CD4-positive, alpha-beta T cell treated with Interleukin-4 for 4 hours (primary cell): ENCODE measurements at places on chromosomes 7 and 10.
A peak's percentile ranks its signal among the peaks of the same experiment; 100 is the strongest.

DNA sequence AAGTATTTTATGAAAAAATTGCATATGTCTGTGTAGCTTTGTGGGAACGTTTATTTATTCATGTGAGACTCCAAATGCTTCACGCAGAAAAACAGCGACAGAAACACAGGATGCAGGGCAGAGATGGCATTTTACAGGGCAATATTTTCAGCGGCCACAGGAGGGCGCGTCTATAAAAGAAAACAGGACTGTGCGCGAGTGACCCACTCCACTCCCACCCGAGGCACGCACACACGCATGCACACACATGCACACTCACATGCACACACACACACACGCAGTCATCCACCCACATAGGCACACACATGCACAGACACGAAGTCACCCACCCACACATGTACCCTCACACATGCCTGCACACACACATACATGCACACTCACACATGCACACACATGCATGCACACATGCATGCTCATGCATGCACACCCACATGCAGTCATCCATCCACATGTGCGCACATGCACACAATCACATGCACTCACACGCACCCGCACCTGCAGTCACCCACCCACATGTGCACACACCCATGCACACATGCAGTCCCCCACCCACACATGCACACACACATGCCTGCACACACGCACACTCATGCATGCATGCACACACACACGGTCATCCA lies 96.3 kb downstream of the DNAJB6 start:
- DNase-seq, result peak; percentile 52

DNA sequence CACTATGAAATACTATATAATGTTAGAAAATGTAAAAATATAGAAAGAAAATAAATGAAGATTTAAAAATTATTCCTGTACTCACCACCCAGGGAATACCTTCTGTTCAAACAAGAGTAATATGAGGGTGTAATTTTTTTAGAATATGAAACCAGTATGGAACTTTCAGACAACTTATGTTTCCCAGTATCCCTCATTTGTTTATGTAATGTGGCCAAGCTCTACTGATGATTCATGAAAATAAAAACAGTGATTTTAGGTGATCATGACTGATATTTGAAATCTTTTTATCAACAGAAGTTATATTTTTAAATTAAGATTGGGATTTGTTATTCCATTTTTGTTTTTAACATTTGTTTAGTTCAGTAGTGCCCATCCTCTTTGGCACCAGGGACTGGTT lies 18.8 kb downstream of the SLK start:
- DNase-seq, result no peak

DNA sequence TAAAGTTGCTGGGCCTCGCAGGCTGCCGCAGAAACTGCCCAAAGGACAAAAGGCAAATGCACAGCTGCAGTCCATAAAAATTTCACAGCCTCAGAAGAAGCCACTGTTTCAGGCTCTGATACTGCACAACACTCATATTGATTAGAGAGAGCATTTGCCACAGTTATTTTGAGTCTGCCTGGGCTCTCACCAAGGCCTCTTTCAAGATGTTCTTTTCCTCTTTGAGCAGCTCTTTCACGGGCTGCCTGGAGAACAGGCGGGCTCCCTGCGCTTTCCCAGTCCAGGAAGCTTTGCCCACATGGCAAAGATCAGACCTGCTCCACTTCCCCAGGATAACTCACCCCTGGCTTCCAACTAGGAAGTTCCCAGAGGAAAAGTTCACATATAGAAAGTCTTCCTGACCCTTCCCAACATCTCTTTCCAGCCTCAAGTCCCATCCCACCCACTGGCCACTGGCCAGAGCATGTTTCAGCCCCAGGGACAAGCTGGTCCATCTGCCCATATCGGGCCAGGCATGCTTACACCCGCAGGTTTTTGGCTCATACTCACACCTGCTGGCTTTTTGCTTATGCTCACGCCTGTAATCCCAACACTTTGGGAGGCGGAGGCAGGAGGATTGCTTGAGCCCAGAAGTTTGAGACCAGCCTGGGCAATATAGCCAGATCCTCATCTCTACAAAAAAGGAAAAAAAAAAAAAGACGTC lies 3.3 kb downstream of the SLIT1 start:
- DNase-seq, result no peak

GRCh38 chr7:30595436-30596013 lies 847 bp downstream of the GARS1 start:
- DNase-seq, result no peak

DNA sequence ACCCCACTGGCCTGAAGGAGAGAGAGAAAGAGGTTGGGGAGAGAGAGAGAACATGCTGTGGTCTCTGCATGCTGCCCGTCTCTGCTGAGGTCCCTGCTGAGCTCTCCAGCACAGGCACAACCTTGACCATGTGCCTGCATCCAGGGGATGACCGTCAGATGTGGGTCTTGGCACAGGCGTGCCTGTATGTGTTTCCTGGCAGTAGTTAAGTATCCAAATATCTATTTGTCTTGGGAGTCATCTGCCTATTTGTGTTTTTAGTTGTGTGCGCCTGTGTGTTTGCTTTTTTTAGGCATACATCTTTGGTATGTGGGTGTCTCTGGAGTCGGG lies 1.9 kb upstream of the UNC5B start:
- DNase-seq, result no peak

GRCh38 chr7:19030281-19030680 lies 87.2 kb downstream of the TWIST1 start:
- DNase-seq, result no peak

- DNase-seq, result no peak
Measured at GRCh38 chr7:133674079-133674763, 421.3 kb downstream of the EXOC4 start.

DNA sequence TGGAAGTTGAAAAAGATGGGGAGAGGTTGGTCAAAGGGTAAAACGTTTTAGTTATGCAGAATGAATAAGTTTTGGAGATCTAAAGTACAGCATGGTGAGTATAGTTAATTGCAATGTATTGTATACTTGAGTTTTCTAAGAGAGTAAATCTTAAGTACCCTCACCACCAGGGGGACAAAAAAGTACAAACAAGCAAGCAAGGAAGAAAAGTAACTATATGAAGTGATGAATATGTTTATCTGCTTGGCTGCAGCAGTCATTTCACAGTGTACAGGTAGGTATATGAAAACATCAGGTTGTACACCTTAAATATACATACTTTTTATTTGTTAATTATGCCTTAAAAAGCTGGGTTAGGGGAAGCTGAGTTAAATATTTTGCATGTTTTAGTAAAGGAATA lies 157.3 kb downstream of the PCLO start:
- no peak for DNase-seq

GRCh38 chr7:39300276-39300675 lies 265.9 kb upstream of the YAE1 start:
- no peak for DNase-seq

DNA sequence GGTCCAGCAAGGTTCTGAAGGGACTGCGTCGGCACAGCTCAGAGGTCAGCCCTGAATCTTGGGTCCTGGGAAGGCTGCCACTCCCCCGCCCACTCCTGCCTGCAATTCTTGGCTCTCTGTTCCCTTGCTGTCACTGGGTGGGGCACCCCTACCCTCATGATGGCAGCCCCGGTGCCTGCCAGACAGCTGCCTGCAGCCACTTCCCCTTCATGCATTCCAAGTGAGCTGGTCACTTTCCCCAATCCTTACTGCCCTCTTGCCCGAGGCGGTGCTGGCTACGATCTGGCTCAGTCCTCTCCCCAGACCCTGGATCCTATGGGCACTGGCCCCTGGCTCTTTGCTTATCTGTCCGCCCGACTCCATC lies 14.2 kb downstream of the MYL10 start:
- DNase-seq, result no peak

GRCh38 chr7:2478399-2478785 lies 2.2 kb upstream of the GRIFIN start:
- DNase-seq, result no peak

DNA sequence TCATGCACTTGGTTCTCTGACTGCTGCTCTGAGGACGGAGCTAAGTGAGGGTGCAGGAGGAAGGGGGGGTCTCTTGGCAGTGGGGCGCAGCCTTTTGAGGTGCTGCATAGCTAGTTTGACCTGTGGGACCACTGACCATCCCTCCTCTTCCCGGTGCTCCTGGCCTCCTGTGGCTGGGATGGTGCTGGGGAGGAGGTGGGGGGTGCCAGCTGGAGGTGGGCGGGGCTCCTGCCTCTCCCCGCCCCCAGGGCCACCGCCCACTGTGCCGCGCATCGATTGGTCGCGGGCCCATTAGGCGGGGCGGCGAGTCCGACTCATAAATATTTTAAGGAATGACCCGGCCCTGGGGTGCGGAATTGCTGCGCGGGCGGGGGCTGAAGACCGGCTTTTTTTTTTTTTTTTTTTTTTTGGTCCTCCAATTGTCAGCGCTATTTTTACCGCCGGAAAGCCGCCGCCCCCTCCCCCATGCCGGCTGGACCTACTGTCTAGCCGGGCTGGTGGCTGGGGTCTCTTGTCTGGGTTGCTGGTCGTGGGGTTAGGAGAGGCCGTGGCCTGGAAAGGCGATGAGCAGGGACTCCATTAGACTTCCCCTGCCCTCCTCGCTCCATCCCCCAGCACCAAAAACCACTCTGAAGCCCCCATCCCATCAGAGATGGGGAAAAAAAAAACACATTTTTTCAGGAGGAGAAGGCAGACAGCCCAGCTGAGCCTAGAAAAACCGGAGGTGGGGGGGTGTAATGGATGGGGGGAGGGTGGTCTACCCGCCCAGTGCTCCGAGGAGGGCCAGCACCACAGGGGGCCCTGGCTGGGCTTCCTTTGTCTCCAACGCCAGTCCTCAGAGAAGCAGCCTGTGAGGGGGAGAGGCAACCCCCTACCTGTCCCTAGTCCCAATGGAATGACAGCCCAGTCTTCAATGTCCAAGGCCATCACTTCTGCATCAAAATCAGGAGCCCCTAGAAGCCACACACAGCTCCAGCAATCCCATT lies 6.4 kb downstream of the SH2B2 start:
- DNase-seq, result no peak

DNA sequence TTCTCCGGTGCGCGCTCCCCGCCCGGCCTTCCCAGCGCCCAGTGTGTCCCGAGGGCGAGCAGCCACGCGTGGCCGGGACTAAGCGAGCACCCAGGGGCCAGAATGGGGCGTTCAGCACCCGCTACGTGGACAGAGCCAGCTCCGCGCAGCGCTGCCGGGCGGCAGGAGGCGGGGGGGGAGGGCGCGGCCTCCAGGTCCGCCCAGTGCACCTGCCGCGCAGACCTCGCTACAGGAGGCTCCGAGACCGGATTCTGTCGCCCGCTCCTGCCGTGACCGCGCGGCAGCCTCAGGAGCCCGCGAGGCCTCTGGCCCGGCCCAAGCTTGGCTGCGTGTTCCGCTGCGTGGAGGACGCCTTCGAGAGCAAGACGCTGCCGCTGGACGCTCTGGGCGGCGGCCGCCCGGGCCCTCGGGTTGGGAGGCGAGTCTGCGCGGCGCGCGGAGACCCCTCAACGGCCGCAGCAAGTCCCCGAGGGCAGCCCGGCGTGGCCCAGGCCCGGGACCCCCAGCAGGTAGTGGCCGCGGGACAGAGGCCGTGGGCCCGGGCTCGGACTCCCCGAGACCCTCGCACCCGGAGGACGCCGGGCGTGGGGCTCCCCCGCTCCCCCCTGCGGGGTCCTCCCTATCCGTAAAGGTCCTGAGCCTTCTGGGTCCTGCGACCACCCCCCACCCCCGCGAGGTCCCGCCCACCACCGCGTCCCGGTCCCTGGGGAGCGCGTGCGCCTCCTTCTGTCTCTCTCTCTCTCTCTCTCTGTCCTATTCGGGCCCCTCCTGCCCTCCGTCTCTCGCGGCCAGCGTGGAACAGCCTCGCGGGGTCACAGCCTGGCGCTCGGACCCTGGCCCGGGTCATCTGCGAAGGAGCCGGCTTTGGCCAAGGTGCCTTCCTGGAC lies 904 bp upstream of the DPYSL4 start:
- peak; percentile 14 for DNase-seq

- no peak for DNase-seq
Measured at GRCh38 chr7:25012254-25012653, 32.3 kb upstream of the OSBPL3 start.

- no peak for DNase-seq
Measured at GRCh38 chr10:5469353-5470061, 29.9 kb downstream of the CALML5 start.

GRCh38 chr7:21450941-21451340 lies 23.1 kb downstream of the SP4 start:
- DNase-seq, result no peak

DNA sequence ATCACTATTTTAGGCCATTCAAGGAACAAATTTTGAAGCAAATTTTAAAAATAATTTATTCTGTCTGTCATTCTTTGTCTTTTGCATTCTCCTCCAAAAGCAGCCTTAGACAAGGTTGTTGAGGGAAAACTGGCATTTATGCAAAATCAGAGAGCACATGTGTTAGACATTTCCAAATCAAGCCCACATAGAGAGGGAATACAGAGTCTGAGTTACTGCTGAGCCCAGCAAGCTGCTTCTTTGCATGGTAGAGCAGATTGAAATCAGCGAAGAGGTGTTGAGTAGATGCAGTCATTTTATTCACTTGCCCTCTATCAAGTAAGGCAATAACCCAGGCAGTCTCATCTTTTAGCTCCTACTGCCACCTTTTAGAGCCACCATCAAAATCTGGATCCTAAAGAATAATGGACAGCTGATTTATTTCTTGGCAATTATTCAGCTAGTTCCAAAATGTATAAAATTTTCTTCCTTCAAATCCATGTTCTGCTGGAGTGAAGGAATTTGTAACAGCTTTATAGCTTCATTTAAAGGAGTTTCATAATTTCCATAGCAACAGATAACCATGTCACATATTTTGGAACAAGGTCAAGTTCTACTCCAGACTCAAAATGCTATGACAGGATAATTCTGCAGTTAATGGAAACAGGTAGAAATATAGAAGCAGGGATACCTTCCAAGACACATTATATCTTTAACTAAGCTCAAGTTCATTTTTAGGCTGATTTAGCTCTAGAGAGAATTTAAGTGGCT lies 7.3 kb upstream of the PCDH15 start:
- DNase-seq, result no peak

DNA sequence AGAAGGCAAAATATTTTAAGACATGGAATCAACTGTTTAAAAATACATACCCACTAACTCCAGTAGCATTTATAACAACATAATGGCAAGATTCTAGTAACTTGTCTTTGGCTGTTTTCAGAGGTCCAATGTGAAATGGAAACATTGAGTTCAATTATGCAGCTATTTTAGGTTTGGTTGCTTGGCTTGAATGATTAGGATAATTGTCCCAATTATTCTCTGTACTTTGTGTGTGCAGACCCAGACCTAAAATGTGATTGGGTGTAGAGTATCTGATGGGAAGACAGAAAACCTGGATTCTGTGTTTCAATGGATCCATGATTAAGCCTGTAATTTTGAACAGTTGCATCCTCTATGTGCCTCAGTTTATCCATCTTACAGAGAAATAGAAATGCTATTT lies 392.7 kb upstream of the NFE2L3 start:
- DNase-seq, result no peak

DNA sequence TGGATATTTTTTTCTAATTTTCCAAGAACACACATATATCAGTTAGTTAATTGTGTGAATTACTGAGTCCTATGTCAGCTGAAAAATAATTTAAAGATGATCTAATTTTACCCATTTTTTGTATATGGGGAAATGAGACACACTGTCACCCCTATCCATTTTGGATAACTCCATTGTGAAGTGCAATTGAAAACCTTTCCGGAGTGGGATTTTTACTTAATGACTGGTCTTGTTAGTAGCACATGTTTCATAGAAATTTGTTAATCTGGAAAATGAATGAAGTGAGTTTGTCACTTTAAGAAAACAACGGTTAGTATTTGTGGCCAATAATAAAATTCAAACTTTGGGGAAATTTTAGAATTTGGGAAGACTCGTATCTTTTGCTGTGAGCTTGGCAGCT lies 2.0 kb downstream of the GARS1 start:
- no peak for DNase-seq

GRCh38 chr7:57789130-57789529 lies 339.2 kb downstream of the ZNF716 start:
- no peak for DNase-seq

- no peak for DNase-seq
Measured at GRCh38 chr10:49106451-49106850, 8.9 kb downstream of the VSTM4 start.
